ENCODE measurements at places on chromosomes 7 and 10.

GRCh38 chr7:46343802-46344201, 422.7 kb upstream of the IGFBP3 start:
- no peak for DNase-seq

DNA sequence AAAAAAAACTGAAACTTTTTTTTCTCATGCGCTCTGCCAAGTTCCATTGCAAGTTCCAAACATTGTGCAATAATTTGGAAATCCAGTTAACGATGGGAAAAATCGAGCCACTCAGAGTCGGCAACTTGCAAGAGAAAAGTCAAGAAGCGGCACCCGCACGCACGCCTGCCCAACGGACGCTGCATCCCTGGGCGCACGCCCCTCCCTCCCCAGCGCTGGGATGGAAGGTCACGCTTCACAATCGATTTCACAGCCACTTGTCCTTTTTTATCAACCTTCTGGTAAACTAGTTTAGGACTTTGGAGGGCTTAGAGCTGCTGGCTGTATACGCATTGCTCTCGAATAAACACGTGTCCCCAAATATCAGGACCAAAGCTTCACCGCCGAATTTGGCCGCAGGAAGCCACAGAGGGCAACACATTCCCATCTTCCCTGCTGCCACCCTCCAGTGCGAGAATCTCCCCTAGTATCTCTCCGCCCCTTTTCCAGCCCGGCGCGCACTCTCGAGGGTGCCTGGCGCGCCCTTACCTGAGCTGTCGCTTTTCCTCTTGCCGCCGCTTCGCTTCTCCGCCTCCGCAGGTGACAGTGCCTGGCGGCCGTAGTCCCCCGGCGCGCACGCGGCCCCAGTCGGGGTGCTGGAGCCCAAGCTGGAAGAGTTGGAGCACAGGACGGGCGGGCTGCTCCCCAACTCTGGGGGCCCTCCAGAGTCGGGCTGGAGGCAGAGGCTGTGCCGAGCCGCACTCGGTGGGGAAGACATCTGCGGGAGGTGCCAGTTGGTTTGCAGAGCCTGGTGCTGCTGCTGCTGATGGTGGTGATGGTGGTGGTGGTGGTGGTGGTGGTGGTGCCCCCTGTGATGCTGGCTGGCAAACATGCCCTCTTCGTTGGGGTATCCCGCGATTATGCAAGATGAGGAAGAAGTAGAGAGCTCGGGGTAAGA, 857 bp downstream of the MEOX2 start:
- DNase-seq, result no peak

GRCh38 chr10:112260831-112261230, 22.4 kb upstream of the TECTB start:
- no peak for DNase-seq

DNA sequence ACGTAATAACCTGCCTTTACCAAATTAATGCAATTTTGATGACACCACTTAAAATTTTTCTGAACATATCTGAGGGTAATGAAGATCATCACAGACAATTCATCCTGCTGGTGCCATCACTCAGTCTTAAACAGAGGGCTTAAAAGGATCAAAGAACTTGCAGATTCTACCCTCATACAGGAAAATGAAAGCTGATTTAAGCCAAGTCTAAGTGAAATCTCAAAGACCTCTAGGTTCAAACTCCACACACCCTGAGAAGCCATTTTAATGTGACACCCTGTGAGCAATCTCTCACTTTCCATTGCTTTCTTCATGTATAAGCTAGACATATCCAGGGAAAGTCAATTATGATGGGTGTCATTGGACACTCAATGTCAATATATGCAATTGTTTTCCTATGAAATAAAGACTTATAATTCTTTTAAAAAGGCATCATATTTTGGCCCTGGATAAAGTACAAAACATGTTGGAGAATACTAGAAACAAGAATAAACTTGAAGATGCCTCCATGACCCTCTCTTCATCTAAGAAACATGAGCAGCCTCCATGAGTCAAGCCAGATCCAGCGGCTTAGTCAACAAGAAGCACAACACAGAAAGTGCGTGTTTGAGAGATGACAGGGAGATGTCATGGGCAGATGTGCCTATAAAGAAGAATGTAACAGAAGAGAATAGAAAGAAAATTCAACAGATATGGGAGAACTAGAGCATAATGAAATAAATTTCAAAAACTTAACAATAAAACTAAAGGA, 291.9 kb downstream of the PARD3 start:
- DNase-seq, result no peak

DNA sequence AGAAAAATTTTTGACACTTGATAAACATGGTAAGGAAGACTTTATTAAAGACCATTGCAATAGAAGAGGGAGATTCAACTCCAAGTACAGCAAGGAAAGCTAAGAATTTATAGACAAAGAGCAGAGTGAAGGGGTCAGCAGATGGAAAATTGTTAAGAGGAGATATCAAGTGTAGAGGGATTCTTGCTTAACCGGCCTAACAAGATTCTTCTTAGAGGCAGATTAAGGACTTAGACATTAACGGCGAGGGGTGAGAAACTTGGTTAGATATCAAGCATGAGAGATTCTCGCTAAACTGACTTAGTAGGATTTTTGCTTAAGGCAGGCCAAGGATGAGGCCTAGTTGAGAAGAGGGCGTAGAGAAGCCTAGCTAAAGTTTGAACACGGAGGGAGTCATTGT, 76.0 kb downstream of the ITGB1 start:
- no peak for DNase-seq
